ENCODE measurements at places on chromosomes 12 and 14.
A peak's percentile ranks its signal among the peaks of the same experiment; 100 is the strongest.

DNA sequence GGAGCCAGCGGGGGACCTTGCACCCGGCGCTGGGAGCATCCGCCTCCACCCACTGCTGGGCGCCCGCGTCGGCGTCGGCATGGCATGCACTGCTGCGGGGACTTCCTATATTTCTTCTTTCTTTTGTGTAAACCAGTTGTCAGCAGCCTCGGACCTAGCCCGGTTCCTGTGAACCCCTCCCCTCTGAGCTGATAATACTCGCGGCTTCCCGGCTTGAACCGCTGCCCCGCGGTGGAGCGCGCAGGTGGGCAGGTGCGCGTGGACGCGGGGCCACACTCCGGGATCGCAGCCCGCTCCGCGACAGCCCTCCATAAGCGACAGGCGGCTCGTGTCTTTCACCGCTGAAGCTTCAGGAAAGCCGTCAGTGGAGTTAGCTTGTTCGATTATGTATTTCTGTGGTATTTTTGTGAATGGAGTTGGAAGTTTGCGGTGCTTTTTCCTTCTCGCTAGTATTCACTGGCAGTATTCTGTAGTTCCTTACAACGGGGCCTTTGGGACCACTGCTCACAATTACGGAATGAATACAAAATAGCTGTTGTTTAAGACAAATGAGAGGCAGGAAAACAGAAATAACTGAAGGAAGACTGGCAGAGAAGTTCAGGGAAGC lies 870 bp downstream of the BMAL2 start:
- peak; percentile 33 for ATAC-seq

DNA sequence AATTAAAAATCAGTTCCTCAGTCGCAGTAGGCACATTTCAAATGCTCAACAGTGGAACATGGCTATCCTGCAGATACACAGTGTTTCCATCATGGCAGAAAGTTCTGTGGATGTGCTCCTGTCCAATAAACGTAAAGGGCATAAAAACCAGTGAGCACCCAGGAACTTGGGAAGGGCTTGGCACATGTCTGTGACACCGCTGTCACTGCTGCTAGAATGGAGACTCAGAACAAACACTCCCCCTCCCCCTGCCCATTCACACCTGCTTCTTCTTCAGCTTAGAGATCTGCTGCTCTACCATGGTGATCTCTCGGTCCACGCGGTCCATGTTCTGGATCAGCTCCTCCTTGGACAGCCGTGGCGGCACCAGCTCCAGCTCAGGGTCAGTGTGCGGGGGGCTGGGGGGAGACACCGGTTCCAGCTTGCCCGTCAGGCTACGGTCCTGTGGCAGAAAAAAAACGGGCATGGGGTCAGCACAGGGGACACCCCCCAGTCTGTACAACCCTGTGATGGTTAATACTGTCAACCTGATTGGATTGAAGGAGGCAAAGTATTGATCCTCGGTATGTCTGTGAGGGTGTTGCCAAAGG lies 94.6 kb downstream of the NCOR2 start:
- ATAC-seq = no peak

GRCh38 chr14:75602503-75602902 lies 24.1 kb downstream of the FLVCR2 start:
- ATAC-seq = no peak

DNA sequence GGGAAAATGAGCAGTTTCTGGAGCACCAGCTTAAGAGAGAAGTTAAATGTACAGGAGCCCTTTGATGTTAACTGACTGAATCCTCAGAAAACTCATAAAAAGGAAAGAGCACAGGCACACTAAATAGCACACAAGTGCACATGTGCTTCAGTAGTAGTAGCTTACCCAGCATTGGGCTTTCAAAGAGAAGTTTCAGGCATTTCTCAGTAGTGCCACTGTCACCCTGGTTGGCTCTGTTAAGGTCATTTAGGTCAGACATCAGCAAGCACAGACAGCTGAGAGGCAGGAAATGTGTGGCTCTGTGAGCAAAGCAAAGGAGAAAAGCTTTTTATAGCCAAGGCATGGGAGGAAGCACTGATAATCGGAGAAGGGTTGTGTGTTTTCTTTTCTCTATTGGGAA lies 96.3 kb upstream of the HIF1A start:
- peak; percentile 48 for ATAC-seq

- ATAC-seq = no peak
Measured at GRCh38 chr14:51726166-51726899, 74.6 kb downstream of the FRMD6 start.

- no peak for ATAC-seq
Measured at GRCh38 chr14:58562141-58562540, 75.6 kb upstream of the DACT1 start.

GRCh38 chr12:81942594-81942993 lies 183.4 kb upstream of the PPFIA2 start:
- peak; percentile 74 for ATAC-seq

- ATAC-seq = no peak
Measured at GRCh38 chr12:113055594-113056380, 743 bp upstream of the DTX1 start.

DNA sequence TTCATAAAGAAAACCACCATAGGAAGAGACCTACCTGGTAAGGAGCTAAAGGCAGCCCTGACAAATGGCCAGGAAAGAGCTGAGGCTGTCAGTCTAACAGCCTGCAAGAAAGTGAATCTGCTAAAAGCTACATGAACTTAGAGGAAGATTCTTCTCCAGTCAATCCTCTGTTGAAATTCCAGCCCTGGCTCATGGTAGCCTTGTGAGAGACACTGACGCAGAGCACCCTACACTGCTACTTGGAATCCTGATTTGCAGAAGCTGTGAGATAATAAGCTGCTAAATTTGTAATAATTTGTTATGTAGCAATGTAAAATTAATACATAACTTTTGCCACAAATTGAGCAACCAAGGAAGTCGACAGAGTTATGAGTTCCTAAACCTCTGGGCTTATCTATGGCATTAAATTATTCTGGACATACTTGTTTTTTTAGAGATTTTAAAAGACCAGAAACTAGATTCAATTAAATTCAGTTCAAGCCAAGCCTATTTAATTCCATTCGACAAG lies 257.0 kb downstream of the ETNK1 start:
- no peak for ATAC-seq

- ATAC-seq = no peak
Measured at GRCh38 chr12:40049268-40049667, 56.6 kb downstream of the SLC2A13 start.

DNA sequence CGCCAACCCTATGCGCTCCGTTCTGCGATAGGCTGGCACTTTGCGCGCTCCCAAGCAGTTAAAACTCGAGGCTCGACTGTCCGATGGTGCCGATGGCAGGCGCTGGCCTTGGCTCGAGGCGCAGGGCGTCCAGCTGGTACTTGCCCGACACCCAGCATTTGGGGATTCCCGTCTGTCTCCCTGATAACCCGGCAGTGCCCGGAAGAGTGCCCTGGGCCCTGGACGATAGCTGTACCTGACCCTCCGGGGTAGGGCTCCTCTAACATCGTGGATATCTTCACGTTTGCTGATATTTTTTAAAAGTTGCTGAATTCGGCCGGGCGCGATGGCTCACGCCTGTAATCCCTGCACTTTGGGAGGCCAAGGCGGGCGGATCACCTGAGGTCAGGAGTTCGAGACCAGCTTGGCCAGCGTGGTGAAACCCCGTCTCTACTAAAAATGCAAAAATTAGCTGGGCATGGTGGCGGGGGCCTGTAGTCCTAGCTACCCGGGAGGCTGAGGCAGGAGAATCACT lies 908 bp upstream of the WIF1 start:
- ATAC-seq = no peak

DNA sequence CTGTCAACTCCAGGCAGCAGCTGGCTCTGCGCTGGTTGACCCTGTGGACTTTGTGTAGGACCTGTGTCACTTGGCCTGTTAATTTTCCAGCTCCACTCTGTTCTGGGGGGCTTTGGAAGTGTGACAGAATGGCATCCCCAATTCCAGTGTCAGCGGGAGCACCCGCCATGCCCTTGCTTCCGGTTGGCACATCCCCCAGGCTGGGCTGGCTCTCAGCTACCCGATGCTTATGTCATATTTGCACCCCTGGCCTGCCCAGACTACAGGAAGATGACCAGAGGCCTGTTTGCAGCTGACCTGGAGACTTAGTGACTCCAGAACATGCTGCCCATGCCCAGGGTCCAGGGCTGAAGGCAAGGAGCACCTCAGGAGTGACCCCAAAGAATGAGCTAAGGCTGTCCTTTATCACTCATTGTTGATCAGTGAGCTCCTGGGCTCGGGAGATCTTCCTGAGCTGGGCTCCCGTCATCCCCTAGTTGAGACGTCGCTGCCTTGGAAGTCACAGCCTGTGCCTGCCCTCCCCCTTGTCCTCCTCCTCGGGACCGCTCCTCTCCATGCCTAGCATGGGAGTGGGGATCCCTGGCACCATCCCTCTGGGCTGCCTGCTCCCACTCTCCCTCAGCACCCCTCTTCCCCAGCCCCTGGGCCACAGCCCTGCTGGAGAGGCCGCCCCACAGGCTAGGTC lies 163.4 kb upstream of the RTL1 start:
- ATAC-seq = no peak

- no peak for ATAC-seq
Measured at GRCh38 chr12:93818488-93819049, 141.4 kb downstream of the CRADD start.

GRCh38 chr14:95226801-95227200 lies 69.5 kb upstream of the DICER1 start:
- ATAC-seq = no peak

- ATAC-seq = no peak
Measured at GRCh38 chr12:69405566-69405865, 46.0 kb downstream of the YEATS4 start.

DNA sequence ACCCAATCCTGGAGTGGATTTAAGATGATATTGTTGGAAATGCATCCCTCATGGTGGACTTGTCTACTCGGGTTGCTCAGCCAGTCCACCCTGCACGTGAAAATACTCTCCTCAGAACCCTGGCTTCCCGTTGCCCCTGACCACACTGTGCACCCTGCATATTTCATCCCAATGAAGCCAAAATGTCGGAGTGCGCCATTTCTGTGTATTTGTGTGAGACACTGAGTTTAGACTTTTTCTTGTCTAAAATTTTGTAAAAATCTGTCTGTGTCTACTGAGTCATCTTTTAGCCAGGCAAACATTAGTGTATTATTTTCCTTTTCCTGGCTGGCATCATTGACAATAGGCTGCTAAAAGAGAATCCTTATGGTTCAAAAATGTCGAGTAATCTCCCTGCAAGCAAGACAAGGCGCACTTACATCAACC lies 485 bp upstream of the PNMA1 start:
- ATAC-seq = no peak

GRCh38 chr12:92218394-92219077 lies 72.9 kb upstream of the BTG1 start:
- peak; percentile 98 for ATAC-seq

GRCh38 chr14:92848887-92849286 lies 54.8 kb downstream of the GOLGA5 start:
- no peak for ATAC-seq
